Fibroblast of villous mesenchyme (primary cell): ENCODE measurements at places on chromosomes 3 and 15. TPM values are rescaled to one million over a fixed set of nuclear protein-coding genes. Genes with fewer than 3 reads are reported as not detected.

The PPP1R14D gene
- not detected in 2 replicates for total RNA-seq

The OXTR gene
- total RNA-seq = 75.4 and 310 TPM in 2 replicates

The INSYN1 gene
- total RNA-seq = under 0.01 and 0.64 TPM in 2 replicates

The KLHDC8B gene
- 19.4 and 22.9 TPM in 2 replicates for total RNA-seq

The RAB8B gene
- 71.5 and 97.2 TPM in 2 replicates for total RNA-seq

The CTXN2 gene
- total RNA-seq = not detected in 2 replicates

The NOX5 gene
- 0.43 and 0.64 TPM in 2 replicates for total RNA-seq

The IGSF10 gene
- total RNA-seq = 0.97 and 2.2 TPM in 2 replicates
